ENCODE measurements at places on chromosomes 4 and X. TPM values are rescaled to one million over a fixed set of nuclear protein-coding genes. Genes with fewer than 3 reads are reported as not detected.
A peak's percentile ranks its signal among the peaks of the same experiment; 100 is the strongest.

SLC35A2 gene
- total RNA-seq = 17.9 TPM

ADGRG2 gene
- not detected for total RNA-seq

SMIM31 gene
- total RNA-seq = not detected

TRMT2B gene
- total RNA-seq = 24.0 TPM

DDX60 gene
- total RNA-seq = 147 TPM

DYNLT3 gene
- 20.5 TPM for total RNA-seq

FATE1 gene
- total RNA-seq = not detected

ARHGAP24 gene
- total RNA-seq = not detected

CFAP99 gene
- total RNA-seq = 0.08 TPM

LCORL gene
- 17.3 TPM for total RNA-seq

- DNase-seq = no peak
These were observed 860.8 kb upstream of the DIAPH2 start for GRCh38 chrX:95823796-95824195.

- no peak for DNase-seq
These were observed 1.5 kb downstream of the FGB start for GRCh38 chr4:154564311-154564710.

- DNase-seq = peak; percentile 13
These were observed 37.3 kb downstream of the PSAPL1 start for GRCh38 chr4:7397206-7398103.

DNA sequence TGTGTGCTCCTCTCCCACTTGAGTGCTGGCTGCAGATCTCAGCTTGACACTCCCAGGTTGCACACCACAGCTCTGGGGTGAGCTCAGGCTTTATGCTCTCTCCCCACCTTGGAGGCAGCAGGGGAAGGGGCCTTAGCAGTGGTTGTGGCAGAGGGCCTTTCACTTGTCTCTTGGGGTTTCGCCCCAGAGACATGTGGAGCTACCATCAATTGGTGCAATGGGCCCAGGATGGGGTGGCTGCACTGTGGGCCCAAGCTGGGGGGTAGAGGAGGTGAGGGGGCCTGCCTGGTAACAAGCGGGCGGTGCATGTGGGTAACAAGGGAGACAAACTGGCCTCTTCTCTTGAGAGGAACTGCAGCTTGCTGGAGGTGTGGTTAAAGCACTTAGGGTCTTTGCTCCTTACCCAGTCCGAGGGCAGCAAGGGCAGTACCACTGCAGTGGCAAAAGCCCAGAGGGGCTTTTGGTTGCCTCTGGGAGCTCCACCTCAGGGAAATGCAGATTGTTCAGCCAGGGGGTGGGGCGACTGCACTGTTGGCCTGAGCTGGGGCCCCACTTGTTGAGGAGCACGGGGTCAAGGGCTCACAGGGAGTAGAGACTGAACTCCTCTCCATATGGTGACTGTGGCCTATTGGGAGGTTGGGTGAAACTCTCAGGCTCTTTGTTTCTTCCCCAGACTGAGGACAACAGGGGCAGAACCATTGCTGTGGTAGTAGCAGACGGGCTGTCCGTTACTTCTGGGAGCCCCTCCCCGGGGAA, 30.5 kb upstream of the OR13H1 start:
- no peak for DNase-seq

GRCh38 chrX:102546828-102547493, 30.4 kb upstream of the TMSB15A start:
- DNase-seq = peak; percentile 16

- DNase-seq = no peak
These were observed 22.2 kb downstream of the CRMP1 start for GRCh38 chr4:5870701-5871100.

DNA sequence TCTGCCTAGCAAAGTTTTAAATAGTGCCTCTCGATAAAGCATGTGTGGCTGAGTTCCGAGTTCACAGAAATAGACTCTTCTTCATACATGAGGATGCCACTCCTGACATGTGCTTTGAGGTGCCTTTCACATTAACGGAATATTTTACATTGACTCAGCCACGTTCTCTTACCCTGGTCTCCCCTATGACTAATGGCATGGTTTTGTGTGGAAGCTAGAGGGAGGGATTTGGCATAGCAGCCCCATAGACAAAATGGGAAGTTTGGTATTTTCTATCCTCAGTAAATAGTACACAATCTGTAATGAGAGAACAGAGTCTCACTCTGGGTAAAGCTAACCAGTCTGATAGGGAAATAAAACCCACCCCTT, 68.9 kb downstream of the PCDH19 start:
- DNase-seq = no peak

- DNase-seq = no peak
These were observed 62.0 kb downstream of the SLAIN2 start for GRCh38 chr4:48403358-48403757.

- no peak for DNase-seq
These were observed 15.4 kb downstream of the SETD7 start for GRCh38 chr4:139540632-139541031.

- no peak for DNase-seq
These were observed 443.3 kb downstream of the GBA3 start for GRCh38 chr4:23135792-23136645.

DNA sequence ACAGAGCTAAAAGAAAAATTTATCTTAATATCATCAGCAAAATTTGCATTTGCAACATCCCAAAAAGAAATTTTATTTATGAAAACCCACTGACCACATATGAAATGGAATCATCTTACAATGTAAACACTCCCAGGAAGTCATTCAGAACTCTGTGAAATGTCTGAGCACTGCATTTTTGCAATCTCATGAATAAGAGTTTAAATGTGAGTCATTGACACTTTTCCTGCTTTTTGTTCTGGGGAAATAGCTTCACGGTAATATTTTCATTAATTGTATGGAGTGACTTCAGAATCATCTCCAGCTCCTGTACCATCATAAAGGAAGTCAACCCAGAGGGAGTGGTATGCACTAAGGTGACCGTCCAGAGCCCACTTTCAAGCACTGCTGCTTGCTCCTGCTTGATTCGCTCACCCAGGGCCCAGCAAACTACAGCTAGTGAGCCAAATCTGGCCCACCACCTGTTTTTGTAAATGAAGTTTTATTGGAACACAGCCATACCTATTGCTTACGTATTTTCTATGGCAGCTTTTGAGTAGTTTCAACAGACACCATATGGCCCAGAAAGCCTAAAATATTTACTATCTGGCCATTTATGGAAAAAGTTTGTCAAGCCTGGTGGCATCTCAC, 17.2 kb downstream of the EDNRA start:
- DNase-seq = no peak

DNA sequence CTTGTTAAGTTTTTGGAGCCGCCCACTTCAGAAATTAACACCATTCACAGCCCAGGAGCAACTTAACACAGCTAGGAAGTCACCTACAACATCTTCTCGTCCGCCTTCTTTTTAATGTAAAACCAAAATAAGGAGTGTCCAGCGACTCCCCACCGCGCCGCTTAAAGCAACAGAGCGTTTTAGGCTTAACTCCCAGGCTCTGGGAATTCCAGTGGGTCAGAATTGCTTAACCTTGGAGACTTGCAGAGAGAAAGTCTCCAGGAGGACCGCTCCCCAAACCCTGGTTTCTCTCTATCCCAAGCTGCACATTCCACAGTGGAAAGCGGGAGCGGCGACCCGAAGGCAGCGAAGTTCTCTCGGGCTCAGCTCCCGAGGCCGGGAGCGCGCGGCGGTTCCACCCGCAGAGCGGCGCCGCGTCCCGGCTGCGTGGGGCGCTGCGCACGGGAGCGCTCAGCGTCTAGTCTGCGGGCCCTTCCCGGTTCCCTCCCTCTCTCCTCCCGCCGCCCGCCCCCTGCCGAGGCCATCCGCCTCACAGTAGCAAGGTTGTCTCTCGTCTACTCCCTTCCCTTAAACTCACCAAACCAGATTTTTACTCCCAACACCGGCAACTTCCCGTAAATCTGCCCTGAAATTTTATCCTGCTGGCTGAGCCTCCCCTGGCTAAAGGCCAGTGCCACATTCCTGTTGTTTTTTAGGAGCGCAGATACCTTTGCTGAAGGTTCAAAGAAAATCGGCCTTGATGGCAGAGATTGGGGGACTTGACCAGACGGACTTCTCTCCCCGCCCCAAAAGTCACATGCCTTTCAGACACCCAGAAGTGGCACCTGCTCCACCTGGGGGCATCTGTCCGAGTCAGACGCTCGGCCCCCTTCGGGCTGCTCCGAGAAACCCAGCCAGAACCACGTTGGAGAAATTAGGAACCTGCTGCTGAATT, at the start of gene RBM47:
TSS of gene RBM47 (minus strand) at position 464 of the 934 bp plus-strand sequence. CDS start 190,971 bp downstream, outside the sequence.
- DNase-seq = peak; percentile 26

DNA sequence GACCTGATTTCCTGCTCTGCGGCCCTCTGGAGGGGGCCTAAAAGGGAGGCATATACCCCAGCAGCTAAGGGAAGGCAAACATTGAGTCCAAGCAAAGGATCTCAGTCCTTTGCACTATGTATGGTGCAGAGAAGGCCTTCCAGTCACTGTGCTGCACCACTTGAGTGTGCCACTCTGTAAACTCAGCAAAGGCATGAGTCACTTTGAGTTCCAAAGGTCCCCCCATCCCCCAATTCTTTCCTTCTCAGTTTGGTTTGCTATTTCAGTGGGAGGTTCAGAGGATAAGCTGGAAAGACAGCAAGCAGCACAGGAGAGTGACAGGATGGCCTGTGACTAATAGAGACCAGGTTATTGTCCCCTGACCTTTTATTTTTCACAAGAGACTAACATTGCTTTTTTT, 131.3 kb downstream of the FHDC1 start:
- no peak for DNase-seq

DNA sequence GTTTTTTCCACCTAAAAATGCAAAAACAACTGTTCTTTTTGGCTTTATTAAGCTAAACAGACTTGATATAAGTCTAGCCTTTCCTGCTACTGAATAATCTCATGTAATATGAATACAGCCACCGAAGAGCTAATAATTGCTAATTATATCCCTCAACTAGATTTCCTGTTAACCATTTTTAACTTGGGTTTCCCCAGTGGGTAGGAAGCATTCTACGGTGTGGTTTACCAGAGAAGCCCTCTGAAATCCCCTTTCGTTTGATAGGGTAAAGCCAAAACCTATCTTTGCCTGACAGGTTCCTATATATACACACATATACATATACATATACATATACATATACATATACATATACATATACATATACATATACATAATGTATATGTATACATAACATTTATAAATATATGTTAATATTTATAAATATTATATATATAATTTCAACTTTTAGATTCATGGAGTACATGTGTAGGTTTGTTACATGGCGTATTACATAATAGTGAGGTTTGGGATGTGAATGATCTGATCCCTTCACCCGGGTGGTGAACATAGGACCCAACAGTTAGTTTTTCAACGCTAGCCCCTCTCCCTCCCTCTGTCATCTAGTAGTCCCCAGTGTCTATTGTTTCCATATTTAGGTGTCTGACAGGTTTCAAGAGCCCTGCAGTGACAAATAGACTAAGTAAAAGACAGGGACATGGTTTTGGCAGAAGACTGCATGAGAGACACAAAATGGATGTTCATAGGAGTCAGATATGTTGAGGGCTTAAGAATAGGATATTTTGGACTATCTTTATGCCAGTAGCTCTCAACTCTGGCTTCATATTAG, 62.4 kb downstream of the ATXN3L start:
- no peak for DNase-seq

- DNase-seq = no peak
These were observed 80.3 kb downstream of the RFC1 start for GRCh38 chr4:39285853-39286252.

- no peak for DNase-seq
These were observed 163.2 kb downstream of the SLC7A11 start for GRCh38 chr4:138078751-138079520.

GRCh38 chrX:49995107-49995731, 72.8 kb downstream of the CLCN5 start:
- no peak for DNase-seq

DNA sequence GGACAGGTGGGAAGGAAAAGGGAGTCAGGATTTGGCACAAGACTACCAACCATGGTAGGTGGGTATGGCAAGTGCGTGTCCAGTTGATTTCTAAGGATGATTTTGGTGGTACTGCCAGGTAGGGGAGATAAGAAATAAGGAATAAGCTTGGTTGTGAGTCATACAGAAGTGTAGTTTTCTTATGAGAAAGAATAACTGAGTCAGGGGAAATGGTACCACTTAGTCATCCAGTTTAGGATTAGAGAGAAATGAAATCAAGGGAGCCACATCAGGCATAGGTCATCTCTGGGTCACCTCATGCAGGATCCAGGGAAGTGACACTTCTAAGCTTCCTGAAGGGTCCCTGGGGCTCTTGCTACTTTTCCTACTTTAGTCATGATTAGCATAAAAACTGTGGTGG, 107.1 kb upstream of the C1GALT1C1 start:
- no peak for DNase-seq

GRCh38 chr4:33085709-33086108, 2365.5 kb downstream of the PCDH7 start:
- no peak for DNase-seq

DNA sequence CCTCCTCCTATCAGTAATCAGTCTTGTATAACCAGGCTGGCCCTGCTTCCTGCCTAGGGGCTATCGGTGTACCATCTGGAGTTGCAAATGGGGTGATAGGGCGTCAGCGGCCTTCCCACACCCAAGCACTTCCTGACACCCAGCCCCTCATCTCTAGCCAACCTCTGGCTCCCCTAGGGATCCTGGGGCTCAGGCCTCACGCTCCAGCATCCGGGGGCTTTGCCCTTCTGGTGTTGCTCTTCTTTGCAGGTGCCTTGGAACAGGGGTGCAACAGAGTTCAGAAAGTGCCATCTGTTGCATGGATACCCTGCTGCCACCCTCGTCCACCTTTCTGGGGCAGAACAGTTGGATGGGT, 4.1 kb downstream of the IL9R start:
- peak; percentile 46 for DNase-seq

DNA sequence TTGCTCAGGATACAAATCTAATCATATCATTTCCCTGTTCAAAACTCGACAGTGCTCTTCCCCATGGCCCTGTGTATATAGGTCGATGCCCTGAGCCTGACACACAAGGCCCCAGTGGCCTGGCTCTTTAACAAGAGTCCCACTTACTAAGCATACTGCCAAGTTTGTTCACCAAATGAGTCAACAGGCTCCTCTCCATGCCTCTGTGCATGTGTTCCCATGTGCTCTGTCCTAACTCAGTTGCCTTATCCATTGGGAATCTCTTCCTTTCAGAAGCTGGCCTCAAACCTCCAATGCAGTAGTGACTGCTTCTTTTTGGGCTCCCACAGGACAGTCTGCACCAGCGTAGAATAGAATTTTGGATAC, 18.9 kb upstream of the CXCR3 start:
- DNase-seq = no peak

All from activated CD4-positive, alpha-beta memory T cell treated with anti-CD3 and anti-CD28 coated beads, Interleukin-2, amount 10 ng/mL, durations not matched to agents 7 days and 5 days (primary cell).